Ascending aorta (tissue), 2 donors: ENCODE measurements at places on chromosomes 6 and 20.

- no peak for DNase-seq
Measured at GRCh38 chr20:57275813-57276212, 9.4 kb upstream of the BMP7 start.

DNA sequence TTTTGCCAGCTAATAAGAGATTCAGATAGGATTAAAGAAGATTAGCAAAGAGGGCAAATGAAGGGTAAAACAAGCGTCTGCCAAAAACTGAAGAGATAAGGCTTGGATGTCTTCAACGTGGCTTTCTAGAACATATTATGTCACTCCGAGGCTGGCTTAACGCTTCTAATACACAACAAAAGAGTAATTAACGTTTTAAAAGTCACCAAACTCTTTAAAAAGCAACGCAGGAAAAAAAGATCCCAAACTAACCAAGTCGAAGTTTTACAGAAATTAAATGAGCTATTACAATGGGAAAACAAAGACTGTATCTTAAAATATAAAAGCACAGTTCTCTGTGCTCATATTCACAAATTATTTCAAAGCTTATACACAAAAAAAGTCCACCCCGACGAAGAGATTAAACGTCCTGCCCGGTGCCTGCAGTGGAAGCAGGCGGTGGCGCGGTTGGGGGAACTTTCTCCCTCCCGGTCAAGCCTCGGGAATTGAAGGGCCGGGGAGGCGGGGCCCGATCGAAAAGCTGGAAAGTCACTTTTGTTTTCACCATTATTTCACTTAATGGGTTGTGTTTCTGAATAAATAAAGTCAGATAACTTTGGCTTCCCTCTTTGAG lies 1.2 kb downstream of the MAK start:
- no peak for DNase-seq

GRCh38 chr6:21115111-21115510 lies 478.4 kb upstream of the SOX4 start:
- no peak for DNase-seq

- DNase-seq = no peak
Measured at GRCh38 chr20:20446425-20447015, 78.6 kb downstream of the INSM1 start.

GRCh38 chr6:139395891-139396301 lies 21.4 kb upstream of the CITED2 start:
- no peak for DNase-seq

GRCh38 chr20:21074605-21075336 lies 31.4 kb downstream of the LINC00237 start:
- no peak for DNase-seq

DNA sequence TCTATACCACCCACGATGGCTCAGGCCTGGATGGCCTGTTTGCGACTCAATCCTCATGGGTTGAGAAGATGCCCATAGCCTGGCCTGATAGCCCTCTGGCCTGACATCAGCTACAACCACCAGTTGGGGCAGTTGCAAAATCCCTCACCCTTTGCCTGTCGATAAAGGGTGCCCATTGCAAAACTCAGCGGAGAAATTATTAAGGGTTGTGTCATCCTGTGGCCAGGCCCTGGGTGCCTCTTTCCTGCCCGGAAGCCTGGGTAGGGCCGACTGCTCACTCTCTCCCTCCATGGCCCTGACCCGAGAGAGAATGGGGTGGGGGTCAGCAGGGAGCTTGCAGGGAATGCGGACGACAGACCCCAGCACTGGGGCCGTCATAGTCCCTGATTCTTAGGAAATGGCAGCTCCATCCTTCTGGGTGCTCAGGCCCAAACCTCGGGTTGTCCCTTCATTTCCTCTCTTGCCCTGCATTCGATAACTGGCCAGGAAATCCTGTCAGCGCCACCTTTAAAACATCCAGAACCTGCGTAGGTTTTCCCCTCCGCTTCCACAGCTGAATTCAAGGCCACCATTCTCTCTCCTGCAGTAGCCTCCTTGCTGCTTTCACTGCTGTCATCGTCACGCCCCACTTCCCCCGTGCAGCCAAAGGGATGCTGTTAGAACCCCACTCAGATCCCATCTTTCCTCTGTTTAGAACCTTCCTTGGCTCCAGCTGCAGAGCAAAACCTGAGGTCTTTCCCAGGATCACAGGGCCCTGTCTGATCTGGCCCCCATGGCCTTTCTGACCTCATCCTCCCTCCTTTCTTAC lies 31.1 kb downstream of the CEBPB start:
- no peak for DNase-seq

DNA sequence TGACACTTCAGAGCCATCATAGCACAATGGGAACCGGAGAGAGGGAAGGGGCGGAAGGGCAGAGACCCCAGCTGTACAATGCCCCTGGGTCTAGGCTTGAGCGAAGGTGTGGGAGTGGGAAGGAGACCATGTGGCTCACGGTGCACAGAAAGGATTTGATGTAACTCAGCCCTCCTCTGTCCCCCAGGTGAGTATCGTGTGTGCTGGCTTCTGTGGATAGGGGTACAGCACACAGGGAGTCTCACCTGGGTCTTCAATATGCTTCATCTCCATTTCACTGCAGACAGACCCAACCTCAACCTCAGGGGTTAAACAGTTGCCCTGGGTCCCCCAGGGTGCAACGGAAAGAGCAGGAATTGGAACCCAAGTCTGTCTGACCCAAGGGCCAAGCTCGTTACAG lies 122.2 kb downstream of the CDH26 start:
- DNase-seq = no peak

GRCh38 chr6:13767121-13767808 lies 47.1 kb downstream of the MCUR1 start:
- DNase-seq = no peak

DNA sequence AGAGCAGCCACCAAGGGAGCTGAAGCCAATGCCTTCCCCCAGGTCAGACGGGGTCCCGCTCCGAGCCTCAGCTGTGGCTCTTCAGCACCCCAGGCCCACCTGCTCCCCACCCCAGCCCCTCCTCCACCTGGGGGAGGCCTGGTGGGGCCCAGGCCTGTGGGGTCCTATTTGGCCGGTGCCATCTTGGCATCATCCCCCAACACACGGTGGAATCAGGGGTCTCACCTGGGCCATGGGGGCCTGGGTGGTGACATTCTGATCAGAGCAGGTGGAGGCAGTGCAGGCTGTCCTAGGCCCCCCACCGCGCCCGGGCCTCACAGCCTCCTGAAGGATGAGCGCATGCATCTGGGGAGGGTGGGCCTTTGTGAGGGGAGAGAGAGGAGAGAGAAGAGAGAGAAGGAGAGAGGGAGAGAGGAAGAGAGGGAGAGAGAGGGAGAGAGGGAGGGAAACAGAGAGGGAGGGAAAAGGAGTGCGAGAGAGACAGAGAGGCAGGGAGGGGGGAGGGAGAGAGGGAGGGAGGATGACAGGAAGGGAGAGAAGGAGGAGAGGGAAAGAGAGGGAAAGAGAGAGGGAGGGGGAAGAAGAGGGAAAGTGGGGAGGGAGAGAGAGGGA lies 23.9 kb upstream of the RBBP8NL start:
- DNase-seq = no peak

- peak; percentile 93 for DNase-seq
Measured at GRCh38 chr6:80143419-80143937, 37.0 kb downstream of the BCKDHB start.
